Tibial nerve (tissue), 4 donors: ENCODE measurements at places on chromosomes 2 and 18.

DNA sequence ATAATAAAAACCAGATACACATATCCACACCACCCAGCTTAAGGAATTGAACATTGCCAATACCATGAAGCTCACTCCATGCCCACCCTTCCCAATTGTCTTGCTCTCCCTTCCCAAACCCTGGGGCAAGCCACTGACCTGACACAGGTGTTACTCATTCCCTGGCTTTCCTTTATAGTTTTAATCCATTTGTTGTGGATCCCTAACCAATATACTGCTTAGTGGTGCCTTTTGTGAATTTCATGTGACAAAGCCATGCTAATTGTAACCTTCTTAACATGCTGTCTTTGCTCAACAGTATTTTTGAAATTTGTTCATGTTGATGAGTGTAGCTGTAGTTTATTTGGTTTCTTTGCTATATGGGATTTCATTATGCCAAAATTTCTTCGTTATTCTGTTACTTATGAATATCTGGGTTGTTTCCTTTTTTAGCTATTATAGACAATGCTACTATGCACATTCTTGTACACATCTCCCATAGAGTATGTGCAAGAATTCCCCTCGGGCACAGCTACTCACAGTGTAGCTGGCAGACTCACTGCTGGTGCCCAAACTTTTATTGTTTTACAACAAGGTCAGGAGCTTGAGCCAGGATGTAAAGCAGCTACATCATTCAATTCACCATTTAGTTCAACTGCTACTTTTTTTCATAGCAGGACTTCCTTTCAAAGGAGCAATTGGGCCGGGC, 90.8 kb upstream of the ATL2 start:
- no peak for DNase-seq

- DNase-seq = no peak
These were observed 30.1 kb upstream of the MCFD2 start for GRCh38 chr2:46945671-46946070.

DNA sequence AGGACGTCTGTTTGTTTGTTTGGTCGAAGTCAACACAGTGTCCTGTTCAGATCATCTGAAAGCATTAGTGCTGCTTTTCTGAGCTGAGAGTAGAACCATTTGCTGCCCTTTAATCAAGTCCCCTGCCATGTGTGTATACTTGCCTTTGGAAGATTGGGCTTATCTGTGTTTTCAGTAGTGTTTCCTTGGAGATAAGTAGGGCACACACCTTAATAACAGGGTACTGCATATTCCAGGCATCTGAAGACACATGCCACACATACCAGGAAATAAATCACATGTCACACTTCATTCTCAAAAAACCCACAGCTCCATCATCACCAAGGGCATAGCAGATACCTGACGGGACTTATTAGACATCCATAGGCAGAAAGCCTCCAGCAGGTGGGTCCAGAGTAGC, 157.4 kb downstream of the SOX11 start:
- no peak for DNase-seq

DNA sequence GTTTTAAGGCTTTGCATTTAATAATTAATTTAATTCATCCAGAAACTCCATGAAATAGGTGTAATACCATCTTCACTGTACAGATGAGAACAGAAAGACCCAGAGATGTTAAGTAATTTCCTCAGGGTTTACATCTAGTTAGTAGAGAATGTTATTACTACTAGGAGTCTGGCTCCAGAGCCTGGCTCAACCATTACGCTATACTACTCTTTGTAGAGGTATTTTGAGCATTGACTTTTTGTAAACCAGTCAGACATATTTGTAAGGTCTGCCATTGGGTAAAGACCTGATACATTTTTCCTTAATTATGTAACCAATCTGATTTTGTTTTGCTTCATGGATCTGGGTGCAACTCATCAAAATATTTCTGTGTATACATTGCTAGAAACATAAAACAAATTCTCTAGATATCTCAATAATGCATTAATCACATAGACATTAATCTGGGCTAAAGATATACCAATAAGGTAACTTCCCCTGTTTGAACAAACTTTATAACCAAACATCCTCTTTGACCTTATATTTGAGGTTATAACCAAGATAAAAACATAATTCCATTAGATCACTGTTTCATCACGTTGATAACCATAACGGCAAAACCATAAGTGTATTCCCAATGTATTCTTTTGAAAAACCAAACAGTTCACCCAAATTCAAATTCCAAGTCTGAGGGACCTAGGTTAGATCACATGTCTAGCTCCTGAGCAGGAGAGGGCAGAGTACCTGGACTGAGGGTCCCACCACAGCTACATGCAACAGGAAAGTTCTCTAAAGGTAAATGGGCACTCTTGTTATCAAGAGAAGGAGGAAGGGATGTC, 135.0 kb downstream of the IKZF2 start:
- no peak for DNase-seq

DNA sequence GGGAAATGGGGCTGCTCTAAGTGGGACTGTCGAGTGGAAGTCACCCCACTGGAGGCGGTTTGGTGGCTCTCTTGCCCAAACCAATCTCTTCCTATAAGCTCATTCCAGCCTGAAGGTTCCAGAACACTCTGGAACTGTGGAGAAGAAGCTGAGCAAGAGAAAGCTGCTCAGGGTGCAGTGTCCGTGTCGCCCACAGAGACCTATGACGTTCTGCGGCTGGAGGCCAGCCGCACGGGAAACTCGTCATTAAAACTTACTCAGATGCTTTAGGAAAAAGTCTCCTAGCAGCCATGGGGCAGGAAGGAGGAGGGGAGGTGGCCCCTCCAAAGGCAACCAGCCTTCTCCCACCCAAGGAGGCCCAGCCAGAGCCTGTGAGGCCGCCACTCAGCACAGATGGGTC, 41.7 kb downstream of the ADCY3 start:
- DNase-seq = no peak

DNA sequence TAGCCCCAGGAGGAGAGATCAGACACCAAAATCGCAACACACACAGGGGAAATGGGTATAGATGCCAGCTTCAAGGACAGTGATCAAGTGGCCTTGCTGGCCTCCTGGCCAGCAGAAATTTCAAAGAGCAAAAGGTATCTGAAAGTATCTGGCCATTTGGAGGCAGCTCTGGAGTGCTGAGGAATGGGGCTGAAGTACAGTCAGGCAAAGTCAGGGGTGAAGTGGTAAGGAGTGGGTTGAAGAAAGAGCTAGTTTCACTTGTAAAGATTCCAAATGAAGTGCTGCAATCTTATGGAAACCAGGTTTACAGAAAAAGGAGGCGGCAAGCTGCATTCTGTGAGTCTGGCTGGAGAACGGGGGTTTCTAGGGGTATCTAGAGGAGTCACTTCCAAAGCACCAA, 19.2 kb upstream of the PCBP1 start:
- DNase-seq = no peak
